SJCRH30 (cell line): ENCODE measurements at places on chromosomes 1 and 21. TPM values are rescaled to one million over a fixed set of nuclear protein-coding genes. Genes with fewer than 3 reads are reported as not detected.

Gene ANKRD34A
- 0.69 and 0.84 TPM in 2 replicates for total RNA-seq

Gene TRMT1L
- total RNA-seq: 21.7 and 25.6 TPM in 2 replicates

Gene GBP6
- total RNA-seq: not detected in 2 replicates

Gene HRNR
- total RNA-seq: not detected in 2 replicates

Gene LMO4
- 82.0 and 88.3 TPM in 2 replicates for total RNA-seq

Gene MX2
- total RNA-seq: not detected in 2 replicates

- no peak for DNase-seq
Observed at GRCh38 chr1:59927213-59927612, 640 bp upstream of the CYP2J2 start.

GRCh38 chr1:36829961-36830360 is 204.4 kb downstream of the GRIK3 start:
- DNase-seq: no peak

GRCh38 chr1:189851806-189852367 is 625.8 kb downstream of the BRINP3 start:
- DNase-seq: peak; percentile 3

DNA sequence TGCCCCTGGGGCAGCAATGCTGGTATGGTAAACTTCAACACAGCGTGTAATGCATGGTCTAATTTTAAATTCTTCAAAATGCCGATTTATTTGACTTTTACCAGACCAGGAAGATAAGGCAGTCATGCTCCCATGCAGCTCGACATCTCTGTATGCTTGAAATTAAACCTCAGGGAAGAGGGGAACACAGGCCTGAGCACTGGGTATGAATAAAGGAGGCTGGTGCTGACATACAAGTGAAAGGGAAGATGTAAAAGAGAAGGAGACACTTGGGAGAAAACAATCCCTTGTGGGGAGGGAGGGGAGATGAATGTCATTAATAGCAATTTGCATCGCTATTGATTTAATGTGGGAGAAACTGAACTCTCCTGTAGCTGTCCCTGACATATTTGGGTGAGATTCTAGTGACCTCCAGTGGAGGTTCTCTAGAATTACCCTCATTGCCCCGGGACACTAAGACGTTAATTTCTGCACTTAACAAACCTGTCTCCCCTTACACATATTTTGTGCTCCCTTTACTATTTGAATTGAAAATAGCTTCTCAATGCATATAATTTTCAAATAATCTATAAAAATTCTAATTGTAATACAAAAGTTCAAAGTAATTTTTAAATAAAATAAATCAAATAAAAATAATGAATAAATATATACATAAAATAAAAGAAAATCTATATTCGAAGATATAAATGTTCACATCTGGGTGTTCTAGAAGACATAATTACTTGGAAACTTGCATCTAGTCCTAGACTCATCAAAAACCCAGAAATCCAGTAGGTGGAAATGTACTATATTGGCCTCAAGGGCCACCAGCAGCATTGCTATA is 283.1 kb downstream of the LMX1A start:
- peak; percentile 21 for DNase-seq

GRCh38 chr1:221494670-221495069 is 247.2 kb downstream of the DUSP10 start:
- DNase-seq: peak; percentile 38

DNA sequence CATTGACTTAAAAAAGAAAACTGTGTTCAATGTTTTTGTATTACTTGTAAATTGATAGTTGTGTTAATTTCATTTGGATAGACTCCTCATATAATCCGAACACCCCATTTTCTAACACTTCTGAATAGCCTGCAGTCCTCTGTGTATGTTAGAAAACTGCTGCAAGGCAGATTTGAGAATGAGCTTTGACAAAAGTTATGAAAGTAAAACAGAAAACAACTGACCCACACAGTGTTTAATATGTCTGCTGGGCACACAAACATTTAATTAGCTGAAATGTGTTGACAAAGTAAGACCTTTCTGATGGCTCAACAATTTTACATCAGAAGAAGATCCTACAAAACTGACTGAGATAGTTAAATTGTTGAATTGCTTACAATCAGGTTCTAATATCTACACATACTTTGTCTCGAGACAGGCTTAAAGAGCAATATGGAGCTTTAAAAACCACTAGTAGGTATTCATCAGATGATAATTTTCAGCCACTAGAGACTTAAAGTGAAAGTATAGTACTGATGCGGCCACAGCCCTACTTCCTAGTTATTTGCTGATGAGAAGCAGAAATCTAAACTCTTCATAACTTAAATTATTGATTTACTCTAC is 40.0 kb upstream of the PRMT6 start:
- no peak for DNase-seq

- DNase-seq: no peak
Observed at GRCh38 chr1:99814373-99814900, 35.7 kb upstream of the AGL start.

DNA sequence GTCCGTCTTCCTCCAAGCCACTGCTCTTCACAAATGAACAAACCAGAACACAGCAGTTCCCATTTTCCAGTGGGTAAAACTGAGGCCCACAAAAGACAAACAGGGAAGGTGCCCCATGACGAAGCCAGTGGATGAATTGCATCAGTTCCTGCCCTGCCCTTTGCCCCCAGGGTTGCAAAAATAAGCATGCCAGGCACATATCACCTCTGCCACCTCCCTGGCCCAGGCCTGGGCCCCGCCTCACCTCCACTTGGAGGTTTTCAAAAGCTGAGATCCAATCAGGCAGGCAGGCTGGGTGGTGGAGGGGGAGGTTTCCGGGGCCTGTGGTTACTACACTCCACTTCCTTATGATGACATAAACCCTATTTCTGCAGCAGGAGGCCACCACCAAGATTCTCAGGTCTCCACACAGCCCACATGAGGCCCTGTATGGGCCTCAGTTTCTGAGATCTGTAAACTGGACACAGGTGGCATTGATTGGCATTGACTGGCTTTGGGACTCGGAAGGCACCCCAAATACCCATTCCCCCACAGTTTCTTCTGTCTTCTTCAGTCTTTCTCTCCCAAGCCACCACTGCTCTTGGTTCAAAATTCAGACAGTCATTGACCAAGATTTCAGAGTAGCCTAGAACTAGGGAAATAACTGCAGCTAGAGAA is 4.1 kb downstream of the KIF21B start:
- DNase-seq: no peak

GRCh38 chr1:166083887-166084286 is 82.9 kb downstream of the FAM78B start:
- DNase-seq: no peak

DNA sequence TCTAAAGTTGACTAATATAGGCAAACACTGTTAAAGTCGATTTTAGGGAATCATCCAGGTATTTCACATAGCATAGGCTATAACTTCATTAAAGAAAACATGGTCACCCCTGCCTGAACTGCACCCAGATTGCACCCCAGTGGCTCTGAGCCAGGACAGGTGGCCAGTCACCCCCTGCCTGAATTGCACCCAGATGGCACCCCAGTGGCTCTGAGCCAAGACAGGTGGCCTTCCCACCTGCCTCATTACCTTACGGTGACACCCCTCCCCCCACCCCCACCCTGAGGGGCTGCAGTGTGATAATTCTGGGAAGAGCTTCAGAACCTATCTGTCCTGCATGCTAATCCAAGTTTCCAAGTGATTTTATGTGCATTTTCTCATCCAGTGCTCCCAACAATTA is 78.9 kb downstream of the DSCAM start:
- no peak for DNase-seq
